ENCODE measurements at places on chromosomes 11 and 22.
A peak's percentile ranks its signal among the peaks of the same experiment; 100 is the strongest.

DNA sequence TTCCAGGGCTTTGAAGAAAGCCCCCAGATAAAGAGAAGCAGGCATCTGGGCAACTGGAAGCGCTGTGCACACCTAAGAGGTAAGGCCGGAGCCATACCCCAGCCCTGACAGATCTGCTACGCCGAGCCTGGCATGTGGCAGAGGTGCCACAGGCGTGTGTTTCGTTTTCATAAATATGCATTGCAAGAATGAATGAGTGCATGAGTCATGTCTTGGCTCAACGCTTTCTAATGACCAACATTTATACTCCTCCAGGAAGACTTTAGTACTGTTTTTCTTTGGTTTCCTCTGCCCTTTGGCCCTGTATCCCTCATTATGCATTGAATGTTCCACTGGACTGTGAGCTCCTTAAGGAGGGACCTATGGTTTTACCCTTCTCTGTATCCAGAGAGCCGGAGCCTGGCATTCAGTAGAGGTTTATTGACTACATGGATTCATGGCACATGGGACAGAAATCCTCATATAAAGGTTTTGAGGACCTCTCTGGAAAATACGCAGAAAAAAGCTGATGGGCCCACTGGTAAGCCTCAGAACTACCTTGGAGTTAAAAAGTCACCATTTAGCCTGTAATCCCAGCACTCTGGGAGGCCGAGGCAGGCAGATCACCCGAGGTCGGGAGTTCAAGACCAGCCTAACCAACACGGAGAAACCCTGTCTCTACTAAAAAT, 38.9 kb upstream of the CSNK2A3 start:
- DNase-seq = peak; percentile 94

DNA sequence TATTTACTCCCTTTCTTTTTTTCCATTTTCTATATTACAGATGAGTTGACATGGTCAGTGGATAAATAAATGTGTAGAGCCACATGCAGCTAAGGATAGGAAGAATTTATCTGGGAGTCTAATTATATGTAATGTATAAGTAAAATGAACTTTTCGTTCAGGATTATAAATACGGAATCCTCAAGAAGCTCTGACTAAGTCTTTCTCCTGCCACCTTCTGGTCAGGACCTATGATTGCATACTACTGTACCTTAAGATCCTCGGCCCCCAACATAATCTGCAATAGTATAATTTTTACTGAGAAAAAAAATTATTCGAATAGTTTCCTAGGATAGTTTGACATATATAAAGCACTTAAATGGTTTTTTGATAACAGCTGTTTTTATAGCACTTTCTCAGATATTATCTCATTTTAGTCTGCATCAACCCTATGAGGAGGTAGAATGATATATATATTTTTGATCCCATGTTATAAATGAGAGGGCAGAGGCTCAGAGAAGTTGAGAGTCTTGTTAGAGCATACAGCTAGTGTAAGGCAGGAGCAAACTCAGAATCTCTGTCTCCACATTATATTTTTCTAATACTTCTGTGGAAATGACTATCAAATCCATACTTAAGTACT, 36.1 kb downstream of the CCDC90B start:
- peak; percentile 66 for DNase-seq

DNA sequence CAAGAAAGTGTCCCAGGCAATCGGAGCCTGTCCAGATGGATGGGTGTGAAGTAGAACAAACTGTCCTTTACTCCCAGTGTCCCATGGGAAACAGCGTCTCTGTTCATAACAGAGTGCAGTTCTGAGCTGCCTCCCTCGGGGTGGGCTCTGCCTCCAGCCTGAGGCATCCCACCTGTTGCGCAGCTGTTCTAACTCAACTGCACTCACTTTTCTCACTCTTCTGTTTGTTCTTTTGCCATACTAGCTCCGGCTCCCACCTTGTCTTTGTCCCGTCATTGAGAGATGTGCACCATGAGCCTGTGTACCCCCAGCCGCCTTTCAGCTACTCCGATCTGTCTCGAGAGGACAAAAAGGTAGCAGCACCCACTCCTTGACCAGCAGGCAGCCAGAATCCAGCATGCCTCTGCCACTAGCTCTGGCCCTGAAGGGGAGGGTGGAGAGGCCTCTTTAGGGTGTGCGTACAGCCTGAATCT, 20.7 kb upstream of the CDC42EP2 start:
- DNase-seq = no peak

GRCh38 chr22:25461301-25461700, 103.2 kb upstream of the GRK3 start:
- DNase-seq = no peak

DNA sequence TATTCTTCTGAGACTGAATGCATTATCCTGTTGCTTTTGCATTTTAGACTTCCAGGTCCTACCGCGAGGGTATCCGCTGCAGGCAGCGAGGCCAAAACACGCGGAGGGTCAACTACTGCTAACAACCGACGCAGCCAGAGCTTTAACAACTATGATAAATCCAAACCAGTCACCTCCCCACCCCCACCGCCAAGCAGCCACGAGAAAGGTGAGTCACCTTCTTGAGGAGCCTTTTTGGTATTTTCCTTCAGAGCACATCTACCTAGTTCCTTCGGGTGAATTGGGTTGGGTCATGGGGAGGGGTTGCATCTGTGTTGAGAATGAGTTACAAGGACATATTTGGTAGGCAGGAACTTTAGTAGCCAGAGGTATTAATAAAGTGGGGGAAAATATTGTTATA, 179.8 kb downstream of the NAV2 start:
- peak; percentile 14 for DNase-seq

DNA sequence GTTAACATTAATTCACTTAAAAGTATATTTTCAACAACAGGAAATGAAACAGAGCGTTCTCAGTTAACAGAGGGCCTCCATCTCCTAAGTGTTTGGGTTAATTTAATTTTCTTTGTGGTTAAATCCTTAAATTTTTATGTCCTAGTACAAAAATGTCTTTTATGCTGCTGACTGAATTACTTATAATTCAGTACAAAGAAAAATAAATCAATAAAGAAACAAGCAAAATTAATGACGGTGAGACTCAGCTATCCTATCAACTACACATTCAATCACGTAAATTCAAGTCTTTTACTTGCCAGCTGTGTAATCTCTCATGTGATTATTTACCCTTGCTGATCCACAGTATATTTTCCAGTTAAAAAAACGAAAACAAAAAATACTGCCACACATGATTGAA, 81.4 kb downstream of the BBOX1 start:
- peak; percentile 7 for DNase-seq

DNA sequence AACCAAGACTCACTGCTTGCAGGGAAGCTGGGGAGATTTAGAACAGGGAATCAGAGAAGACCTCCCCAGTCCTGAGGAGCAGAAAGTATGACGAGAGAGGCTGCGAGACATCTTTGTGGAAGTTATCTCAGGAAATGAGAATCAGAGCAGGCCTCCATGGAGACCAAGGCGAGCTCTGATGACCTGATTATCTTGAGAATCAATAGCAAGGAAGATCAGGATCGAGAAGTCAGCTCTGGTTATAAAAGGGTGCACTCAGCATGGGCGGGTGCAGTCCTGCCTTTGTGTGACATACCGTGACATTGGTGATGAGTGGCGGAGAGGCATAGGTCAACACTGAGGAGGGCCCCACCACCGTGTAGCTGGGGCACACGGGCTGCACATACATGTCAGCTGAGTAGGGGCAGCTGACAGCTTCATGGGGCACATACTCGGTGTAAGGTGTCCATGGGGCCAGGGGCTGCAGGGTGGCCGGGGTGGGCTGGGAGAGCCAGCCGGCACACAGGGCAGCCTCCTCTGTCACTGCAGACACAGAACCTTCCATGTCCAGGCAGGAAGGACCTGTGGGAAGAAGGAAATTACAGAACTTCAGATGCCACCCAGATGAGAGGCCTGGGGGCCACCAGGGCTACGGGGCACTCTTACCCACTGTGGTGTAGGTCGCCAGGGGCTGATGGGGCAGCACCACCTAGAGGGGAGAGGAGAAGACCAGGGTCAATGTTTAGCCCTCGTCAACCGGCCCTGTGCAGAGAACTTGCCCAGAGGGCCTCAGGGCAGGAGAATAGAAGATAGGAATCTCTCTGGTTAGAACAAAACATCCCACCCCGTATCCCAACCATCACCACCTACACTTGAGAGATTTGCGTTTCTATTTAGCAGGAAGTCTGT, 21.7 kb downstream of the POU2AF1 start:
- DNase-seq = no peak
